ENCODE measurements at places on chromosomes 16 and 17.

DNA sequence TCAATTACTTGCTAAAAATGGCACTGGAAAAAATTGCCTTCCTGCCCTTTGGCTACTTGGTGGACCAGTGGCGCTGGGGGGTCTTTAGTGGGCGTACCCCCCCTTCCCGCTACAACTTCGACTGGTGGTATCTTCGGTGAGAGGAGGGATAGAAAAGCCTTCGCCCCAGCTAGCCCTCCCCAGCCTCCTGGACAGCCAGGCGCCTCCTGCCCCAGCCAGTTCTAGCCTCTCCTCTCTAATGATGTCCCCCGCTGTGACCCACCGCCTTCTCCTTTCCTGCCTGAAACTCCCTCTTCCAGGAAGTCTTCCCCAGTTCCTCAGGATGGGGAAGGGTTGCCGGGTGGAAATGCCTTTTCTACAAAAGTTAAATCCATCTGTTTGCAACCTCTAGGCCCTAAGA lies 6.2 kb downstream of the ACE start:
- no peak for DNase-seq

GRCh38 chr17:31780483-31780882 lies 78.6 kb downstream of the COPRS start:
- no peak for DNase-seq

- no peak for DNase-seq
Observed at GRCh38 chr17:16301963-16302855, 51.1 kb downstream of the CENPV start.

GRCh38 chr17:67491009-67491680 lies 114.1 kb downstream of the PITPNC1 start:
- DNase-seq, result no peak

- no peak for DNase-seq
Observed at GRCh38 chr16:19879241-19879792, 5.3 kb downstream of the GPRC5B start.

DNA sequence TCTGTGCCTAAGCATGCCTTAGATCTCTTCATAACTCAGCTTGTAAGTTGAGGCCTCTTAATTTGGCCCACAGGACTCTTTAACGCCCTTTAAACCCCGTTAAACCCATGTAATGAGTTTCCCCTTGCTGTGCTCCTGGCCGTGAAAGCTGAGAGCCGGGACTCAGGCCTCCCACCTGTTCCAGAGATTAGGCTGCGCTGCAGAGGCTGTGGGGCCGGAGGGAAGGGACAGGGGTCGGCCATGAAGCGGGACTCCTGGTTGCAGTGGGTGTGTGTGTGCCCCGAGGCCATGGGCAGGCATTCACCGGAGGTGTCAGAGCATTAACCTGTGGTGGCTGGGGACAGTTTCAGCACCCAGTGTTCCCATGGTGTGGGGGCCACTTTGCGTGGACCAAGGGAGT lies 150.8 kb upstream of the IRX3 start:
- DNase-seq, result no peak

DNA sequence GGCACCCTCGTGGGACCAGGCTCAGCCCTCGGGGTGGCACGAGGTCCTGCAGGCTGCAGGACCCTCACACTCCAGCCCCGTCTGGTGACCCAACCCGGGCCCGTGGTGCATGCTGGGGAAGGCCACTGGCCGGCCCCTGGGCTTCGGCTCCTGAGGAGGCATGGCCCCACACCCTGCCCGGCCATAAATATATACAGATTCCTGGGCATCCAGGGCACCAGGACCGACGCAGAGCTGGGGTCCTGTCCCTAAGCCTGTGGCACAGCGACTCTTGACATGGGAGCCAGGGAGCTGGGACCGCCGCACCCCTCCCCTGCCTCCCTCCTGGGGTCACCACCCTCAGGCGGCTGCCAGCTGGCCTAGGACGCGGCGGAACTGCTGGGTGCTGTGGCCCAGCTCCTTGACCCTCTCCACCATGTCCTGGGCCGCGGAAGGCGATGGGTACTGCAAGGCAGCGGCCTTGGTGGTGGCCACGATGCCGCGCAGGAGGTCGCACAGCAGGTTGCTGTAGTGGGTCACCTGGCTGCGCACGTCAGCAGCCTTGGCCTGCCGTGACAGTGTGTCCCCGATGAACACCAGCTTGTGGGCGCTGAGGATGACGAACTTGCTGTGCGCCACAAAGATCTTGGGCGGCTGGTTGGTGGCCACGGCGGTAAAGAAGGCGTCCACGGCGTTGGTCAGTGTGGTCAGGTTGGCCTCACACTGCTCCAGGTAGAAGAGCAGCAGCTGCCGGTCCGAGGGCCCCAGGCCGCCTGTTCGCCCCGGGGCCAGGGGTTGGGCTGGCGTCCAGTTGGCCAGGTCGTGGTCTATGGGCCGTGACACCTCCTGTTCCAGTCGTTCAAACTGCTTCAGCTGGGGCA lies 10.6 kb downstream of the CTRB1 start:
- no peak for DNase-seq

GRCh38 chr16:4204521-4204920 lies 37.4 kb downstream of the SRL start:
- no peak for DNase-seq
